Left lobe of liver (tissue), 2 donors: ENCODE measurements at places on chromosomes 1 and 21.

- DNase-seq, result peak; percentile 51
Measured at GRCh38 chr1:240619906-240620621, 8.1 kb upstream of the GREM2 start.

- no peak for DNase-seq
Measured at GRCh38 chr21:45080232-45080631, 5.9 kb downstream of the ADARB1 start.

GRCh38 chr1:110591956-110592355 lies 14.2 kb downstream of the KCNA2 start:
- DNase-seq, result no peak

DNA sequence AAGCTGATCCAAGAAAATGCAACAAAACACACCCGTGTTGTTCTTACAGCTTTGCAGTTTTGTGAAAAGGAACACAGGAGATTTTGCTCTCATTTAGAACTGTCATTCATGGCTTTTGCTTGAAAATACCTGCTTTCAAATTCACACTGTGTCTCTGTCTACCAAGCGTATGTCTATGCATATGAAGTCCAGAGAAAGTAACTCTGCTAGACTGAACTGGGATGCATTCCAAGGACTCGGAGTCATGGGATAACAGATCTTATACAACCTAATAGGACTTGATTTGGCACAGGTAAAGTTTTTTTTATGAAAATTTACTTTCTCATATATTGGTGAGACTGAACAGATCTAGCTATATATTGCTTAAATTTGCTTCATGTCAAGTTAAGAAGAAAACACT lies 102.4 kb downstream of the PTGER3 start:
- no peak for DNase-seq

DNA sequence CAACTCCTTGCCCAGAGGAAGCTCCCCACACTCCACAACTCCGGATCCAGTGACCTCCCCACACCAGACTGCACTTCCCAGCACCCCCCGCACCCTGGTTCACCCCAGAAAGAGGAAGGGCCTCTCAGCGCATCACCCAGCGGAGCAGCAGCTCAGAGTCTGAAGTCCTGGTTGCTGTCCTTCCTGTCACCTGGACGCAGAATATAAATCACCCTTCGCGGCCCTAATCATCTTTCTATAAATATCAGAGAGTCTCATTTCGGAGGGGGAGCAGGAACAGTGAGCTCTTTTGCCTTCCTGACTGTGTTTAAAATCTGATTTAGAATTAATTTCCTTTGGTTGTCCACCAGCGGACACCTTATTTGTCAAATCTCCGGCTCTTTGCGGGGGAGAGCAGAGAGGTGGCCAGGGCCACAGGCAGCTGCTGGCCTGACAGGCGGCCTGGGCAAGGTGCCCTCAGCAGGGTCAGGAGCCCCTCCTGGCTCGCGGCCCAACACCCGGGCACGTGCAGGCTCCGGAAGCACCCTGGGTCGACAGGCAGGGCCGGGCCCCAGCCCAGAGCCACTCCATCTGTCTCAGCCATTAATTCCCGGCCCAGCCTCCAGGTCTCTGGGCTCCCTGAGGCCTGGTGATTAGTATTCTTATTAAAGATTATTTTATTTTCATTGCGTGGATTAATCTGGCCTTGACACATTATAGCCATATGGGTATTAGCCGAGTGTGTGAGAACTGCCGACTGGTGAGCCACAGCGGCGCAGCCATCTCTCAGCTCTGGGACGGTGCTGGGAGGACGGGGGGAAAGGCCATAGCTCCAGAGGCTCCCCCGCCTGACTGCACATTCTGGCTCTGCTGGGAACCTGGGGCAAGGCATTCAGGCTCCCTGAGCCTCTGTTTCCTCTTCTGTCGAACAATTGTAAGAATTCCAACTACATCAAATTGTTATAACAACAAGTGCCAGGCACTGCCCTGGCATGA lies 19.7 kb downstream of the EPHA8 start:
- no peak for DNase-seq

GRCh38 chr21:38133240-38133639 lies 123.6 kb upstream of the KCNJ15 start:
- no peak for DNase-seq

DNA sequence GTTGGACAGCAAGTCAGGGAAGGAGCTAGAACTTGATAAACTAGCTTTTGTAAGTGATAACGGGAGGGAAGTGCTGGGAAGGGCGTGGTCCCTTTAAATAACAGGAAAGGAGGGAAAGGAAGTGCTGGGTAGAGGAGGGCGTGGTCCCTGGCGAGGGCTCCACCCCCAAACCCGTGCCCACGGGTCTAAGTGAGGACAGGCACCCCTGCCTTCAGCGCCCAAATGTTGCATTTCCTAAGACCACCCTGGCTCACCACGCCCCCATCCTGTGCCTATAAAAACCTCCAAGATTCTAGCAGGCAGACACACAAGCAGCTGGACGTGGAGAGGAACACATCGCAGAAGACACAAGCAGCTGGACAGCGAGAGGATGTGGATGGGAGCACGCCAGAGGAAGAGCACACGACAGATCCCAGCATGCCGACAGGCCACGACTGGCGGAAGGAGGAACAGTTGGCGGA lies 58.5 kb downstream of the PALMD start:
- no peak for DNase-seq

DNA sequence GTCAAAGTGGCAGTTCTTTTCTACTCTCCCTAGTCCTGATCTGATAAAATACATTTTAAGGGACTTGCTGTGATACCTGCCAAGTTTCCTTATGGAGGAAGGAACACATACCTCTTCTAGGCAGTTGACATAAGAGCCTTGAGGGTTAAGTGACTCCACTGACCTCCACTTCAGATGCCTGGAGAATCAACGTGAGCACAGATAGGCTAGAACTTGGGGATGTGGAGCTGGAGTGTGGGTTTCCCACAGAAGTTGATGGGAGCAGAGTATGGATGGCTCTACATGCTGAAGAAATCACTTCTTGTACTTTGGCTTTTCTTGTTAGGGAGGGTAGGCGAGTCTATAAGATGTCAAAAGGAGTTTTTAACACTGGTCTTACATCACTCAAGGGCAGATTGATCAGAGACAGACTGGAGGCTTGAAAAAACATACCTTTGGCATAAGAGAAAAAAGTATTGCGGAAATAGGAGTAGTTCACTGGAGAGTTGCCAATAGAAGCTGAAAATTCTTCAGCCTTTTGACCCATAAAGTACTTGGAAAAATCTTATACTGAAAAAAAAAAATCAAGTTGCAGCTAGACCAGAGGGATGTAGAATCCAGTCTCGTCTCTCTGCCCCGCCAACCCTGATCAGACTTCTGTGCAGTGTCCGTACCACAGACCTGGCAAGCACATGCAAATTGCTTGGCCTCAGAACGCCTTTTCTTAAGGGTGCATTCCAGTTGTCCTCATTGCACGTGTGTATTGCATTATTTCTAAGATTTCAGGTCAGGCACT lies 5.5 kb downstream of the RHOU start:
- DNase-seq, result no peak

DNA sequence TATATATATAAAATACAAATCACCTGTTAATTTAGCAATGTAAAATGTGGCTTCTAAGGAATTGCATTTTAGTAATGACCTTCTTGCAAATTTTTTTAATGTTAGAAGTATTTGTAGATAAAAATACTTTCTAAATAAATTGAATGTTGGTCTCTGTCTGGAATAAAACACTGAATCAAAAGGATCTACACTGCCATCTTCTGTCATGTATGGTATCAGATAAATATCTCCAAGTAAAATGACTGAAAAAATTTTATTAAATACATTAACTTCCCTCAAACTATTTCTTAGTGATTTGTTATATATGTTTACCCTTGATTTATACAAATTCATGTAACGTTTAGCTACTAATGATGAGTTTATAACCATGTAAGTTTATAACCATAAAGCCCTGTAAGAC lies 2029.3 kb downstream of the MRPL39 start:
- no peak for DNase-seq

- DNase-seq, result peak; percentile 80
Measured at GRCh38 chr1:24142546-24143534, at the start of gene IL22RA1. IL22RA1 (minus strand) TSS chr1:24143140; CDS start chr1:24143082, 58 bp downstream.

- DNase-seq, result no peak
Measured at GRCh38 chr1:12100071-12100470, 37.0 kb downstream of the TNFRSF8 start.

DNA sequence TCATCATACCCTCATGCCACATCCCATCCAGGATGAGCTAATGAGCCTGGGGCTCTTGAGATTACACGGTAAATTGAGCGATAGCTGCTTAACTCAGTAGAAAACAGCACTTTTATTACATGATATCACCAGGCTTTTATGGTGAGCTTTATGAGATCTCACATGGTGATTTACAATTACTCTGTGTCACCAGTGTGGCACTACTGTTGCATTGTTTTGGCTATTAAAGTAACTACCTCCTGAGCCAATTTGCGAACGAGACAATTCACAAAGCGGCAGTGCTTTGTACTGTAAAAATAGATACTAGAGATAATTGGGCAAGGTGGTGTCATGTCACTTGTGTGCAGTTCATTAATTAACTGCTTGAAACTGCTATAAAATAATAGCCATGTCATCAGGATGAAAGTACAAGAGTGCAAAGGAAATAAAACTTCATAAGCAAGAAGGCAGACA lies 767.7 kb upstream of the ADGRL2 start:
- no peak for DNase-seq

DNA sequence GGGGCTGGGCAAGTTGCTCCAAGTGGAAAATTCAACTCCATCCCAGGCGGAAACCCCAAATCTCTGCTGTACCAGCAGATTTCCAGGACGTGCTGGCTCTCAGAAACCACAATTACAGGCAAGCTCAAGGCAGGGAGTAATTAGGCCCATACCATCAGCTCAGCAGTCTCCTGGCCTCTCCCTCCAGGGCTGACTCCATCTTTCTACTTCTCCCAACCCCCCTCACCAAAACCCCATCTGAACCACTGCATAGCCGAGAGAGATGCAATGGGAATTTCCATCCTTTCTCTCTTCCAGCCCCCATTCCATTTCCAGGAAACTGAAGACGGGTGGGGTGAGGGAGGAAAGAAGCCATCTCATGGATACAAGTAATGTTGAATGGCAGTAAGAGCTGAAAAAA lies 41.2 kb downstream of the ARHGEF11 start:
- no peak for DNase-seq

- no peak for DNase-seq
Measured at GRCh38 chr1:195064358-195064757, 1543.9 kb downstream of the KCNT2 start.

DNA sequence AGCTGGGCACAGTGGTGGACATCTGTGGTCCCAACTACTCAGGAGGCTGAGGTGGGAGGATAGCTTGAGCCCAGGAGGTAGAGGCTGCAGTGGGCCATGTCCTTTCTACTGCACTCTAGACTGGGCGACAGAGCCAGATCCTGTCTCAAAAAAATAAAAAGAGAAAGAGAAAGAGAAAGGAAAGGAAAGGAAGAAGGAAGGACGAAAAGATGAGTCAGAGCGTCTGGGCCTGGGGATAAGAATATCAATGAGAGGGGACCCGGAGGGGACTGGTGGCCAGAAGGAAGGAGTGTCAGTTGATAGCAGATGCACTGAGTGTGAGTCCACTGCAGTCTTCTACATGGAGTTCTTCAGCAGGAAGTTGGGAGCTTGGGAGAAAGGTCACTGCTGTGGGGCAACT lies 75.6 kb downstream of the SYT6 start:
- no peak for DNase-seq

- no peak for DNase-seq
Measured at GRCh38 chr1:25209516-25209915, 22.8 kb downstream of the SYF2 start.

DNA sequence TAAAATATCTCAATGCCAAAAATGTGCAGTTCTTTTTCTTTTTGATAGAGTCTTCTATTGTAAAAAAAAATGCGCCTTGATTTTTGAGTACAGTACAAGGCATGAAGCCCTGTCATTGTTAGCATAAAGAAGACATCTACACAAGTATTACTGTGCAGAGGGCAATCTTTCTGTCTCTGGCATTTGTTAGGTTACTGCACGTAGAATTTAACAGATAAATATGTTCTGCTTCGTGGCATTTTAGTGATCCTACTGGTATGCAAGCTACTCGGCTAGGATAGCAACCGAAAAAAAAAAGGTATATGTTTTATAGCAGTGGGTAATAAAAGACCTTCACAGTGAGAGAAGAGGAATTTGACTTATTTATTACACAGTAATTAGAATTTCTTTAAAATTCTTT lies 492.9 kb upstream of the ADGRL2 start:
- no peak for DNase-seq

- no peak for DNase-seq
Measured at GRCh38 chr1:201983380-201983805, 945 bp downstream of the RNPEP start.
